CD4-positive, alpha-beta T cell treated with Interleukin-6 at 100 ng/mL for 8 hours (primary cell): ENCODE measurements at places on chromosomes 5 and 9.

DNA sequence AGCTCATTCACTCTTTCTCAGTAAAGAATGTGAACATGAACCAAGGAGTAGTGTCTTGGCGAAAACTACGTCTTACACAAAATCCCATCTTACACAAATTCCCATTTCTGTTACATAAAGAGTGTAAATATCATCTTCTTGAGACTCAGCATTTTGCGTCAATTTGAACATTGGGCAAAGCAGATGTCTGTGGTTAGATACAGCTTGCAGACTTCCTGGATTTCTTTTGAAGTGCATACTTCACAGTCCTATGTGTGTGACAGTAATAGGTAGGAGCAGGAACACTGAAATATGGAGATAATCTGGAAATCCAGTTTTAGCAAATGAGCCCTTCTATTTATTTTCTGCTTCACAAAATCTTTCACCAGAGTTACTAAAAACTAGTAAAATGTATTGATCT lies 58.8 kb downstream of the C6 start:
- DNase-seq = no peak

GRCh38 chr5:175561085-175561484 lies 82.7 kb downstream of the SFXN1 start:
- DNase-seq = no peak

- no peak for DNase-seq
Measured at GRCh38 chr5:157690690-157691433, 19.5 kb downstream of the C5orf52 start.

GRCh38 chr5:34570721-34571676 lies 85.1 kb upstream of the RAI14 start:
- no peak for DNase-seq

DNA sequence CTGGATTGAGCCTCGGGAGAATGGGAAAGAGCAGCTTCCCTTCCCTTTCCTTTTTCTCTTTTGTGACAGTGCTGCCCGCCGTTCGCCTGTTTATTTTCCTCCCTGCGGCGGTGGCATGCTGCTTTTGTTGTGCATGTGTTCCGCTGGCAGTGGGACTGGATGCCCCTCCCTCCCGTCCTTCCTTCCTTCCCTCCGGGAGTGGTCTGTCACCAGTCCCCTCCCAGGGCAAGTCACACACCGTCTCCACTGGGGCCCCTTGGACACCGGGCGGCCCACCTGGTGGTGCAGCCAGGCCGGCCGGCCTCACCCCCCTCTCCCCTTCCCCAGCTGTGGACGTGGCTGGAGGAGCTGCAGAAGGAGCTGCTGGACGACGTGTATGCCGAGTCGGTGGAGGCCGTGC lies 214.7 kb downstream of the TRIO start:
- DNase-seq = no peak

- no peak for DNase-seq
Measured at GRCh38 chr9:93091056-93091452, 5.0 kb upstream of the CARD19 start.

GRCh38 chr9:15278091-15278687 lies 28.8 kb downstream of the TTC39B start:
- DNase-seq = no peak

- DNase-seq = no peak
Measured at GRCh38 chr9:131743096-131743495, 3.2 kb upstream of the RAPGEF1 start.

DNA sequence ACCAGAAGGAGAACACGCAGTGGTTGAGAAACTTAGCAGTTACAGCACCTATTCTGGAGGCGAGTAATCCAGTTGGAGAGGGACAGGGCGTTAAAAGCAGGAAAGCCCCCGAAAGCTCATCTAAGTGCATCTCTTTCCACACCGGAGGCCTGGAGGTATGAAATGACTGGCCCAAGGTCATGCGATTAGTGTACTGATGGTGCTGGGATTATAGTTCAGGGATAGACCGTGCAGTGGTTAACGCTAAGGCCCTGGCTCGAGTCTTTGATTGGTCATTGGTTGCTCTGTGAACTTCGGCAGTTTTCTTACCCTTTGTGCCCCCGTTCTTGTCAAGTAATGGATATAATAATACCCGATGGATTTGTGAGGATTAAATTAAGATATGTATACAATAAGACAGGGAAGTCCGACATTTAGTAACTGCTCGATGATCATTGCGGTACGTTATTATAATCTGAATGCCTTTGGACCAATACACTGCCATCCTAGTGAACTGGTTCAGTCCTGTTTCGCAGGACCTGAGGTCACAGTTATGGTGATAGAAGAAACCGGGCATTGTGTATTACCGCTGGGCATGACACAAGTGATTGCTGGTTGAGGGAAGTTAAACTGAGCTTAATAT lies 960 bp downstream of the CANX start:
- no peak for DNase-seq

GRCh38 chr5:1642221-1642620 lies 118.5 kb upstream of the LPCAT1 start:
- no peak for DNase-seq

DNA sequence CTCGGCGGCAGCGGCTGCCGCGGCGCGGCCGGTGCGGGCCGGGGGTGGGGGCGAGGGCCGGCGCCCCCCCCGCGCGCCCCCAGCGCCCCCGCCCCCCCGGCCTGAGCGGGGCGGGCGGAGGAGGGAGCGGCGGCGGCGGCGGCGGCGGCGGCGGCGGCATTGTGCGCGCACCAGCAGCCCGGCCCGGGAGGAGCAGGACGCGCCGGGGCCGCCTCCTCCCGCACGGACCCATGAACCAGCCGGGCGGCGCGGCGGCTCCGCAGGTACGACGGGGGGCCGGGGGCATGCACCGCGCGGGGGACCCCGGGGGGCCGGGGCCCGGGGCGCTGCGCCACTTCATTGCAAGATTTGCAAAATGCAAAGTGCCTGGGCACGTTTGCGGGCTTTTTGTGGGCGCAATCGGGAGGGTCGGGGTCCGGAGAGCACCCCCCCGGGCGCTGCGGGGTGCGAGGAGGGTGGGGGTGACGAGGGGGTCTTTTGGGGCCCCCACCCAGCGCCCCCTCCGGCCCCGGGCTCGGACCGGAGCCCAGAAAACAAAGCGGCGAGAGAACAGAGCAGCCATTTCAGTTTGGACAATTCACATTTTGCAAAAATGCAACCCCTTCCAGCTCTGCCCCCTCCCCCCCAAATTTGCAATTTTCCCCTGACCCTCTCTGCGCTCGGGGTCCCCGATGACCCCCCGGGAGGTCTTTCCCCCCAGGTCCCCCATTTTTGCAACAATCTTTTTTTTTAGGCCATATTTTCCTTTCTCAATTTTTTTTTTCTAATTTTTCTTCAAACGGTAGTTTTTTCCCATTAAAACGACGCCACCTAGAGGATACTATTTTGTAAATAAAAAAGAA lies at the start of gene ZNF618:
ZNF618 (plus strand) TSS at position 159 of the 842 bp plus-strand sequence; CDS start at position 231, 72 bp downstream.
- DNase-seq = no peak

DNA sequence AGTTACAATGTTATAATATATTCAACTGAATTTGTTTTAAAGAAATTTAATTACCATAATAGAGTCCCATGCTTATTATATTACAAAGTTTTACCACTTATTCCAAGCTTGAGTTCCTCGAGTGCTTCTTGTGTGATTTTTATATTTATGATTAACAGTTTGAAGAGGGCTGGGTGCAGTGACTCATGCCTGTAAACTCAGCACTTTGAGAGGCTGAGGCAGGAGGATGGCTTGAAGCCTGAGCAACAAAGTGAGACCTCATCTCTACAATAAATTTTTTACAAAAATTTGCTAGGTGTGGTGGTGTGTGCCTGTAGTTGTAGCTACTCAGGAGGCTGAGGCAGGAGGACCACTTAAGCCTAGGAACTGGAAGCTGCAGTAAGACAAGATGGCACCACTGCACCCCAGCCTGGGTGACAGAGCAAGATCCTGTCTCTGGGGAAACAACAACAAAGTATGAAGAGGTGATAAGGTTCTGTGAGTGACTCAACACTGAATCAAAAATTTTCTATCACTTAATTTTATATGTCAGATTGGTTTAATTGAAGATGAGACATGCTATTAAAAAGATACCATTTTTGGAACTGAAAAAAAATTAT lies 9.2 kb downstream of the POC5 start:
- DNase-seq = no peak
